ENCODE measurements at places on chromosomes 13 and 19.

DNA sequence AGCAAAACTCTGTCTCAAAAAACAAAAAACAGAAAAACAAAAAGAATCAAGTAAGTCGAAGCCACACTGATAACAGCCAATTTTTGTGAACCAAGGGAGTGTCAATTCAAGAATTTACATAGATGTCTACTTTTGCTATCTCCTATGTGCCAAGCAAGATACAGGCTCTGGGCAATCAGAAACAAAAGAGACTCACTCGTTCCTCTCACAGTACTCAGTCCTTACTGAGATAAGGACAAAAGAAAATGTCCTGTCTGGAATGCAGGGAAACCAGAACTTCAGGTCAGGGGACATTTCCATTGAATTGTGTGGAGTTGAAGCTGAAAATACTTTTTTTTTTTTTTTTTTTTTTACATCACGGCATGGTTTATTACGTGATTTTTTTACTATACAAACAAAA is 53.0 kb downstream of the NLRP12 start:
- H3K36me3 ChIP-seq: no peaks in the 10 kb centered on the region
- DNase-seq: no peak
- H3K27ac ChIP-seq: no peak overlapping the region
- no peak overlapping the region for H3K4me3 ChIP-seq

DNA sequence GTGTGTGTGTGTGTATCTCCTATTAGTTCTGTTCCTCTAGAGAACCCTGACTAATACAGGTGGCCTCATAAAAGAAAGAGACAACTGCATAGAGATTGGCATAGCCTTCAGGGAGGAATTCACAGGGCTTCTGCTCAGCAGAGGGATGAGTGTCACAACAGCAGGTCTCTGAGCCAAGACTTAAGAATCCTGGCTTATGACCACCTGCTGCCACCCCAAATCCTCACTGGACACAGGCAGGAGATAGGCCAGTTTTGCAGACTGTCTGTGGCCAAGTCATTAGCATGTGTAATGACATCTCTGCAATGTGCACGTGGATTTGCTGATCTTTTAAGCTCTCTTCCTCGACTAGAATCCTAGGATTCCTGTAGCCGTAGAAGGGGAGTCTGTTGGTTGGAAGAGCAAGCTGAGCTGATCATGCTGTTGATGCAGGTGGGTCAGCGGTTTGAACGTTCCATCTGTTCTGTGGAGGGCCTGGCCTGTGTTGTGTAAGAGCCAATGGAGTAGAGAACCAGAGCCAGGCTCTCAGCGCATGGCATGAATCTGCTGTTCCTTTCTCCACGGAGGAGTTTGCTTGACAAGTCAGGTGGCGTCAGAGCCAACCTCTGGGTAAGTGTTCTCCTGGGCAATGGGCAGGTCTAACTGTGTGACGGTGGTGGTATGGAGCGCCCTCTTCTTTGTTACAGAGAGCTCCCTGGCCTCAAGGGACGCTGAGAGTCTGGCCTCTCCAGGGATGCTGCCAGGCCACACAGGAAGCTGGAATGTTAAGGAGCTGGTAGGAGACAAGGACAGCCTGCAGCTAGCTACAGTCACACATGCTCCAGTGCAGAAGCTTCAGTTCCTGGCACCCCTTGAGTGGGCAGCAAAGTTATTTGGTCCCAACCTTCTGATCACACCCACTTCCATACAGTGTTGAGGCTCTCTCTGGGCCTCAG is 503.1 kb downstream of the FOXO1 start:
- H3K4me1 ChIP-seq: peaks cover 8% of the 10 kb centered on the region
- no peaks in the 10 kb centered on the region for H3K36me3 ChIP-seq
- no peak overlapping the region for H3K4me3 ChIP-seq
- no peak overlapping the region for H3K27ac ChIP-seq
- H3K27me3 ChIP-seq: no peaks in the 10 kb centered on the region
- no peak for DNase-seq

- no peak overlapping the region for H3K4me3 ChIP-seq
- H3K27me3 ChIP-seq: peaks cover 17% of the 10 kb centered on the region
- H3K4me1 ChIP-seq: no peaks in the 10 kb centered on the region
- H3K36me3 ChIP-seq: no peaks in the 10 kb centered on the region
- H3K27ac ChIP-seq: no peak overlapping the region
- no peak for DNase-seq
Observed at GRCh38 chr19:50181121-50181520, 18.0 kb upstream of the IZUMO2 start.

DNA sequence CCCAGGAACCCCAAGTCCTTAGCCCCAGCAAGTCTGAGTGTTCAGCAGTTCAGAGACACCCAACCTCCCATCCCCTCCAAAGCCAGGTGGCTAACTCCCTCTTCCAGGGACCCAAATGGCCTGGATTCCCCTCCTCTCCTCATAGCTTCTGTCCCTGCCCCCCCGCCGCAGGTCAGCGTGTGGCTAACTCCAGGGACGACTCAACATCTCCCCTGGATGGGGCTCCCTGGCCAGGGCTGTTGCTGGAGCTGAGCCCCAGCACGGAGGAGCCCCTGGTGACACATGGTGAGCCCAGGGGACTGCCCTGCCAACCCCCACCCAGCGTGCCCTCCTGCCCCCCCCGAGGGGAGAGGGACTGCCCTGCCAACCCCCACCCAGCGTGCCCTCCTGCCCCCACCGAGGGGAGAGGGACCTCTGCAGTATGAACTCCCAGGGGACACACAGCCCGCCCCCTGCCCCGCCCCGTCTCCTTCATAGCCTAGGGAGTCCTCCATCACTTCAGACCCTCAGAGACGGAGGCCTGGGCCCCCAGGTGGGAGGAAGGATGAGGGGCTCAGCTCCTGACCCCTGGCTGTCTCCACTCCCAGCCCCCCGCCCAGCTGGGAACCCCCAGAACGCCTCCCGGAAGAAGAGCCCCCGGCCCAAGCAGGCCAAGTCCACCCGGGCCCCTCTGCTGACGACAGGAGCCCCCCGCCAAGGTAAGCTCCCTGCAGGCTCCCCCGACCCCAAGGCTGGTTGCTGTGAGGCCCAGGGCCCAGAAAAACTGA is 1.7 kb downstream of the SSC5D start:
- no peaks in the 10 kb centered on the region for H3K36me3 ChIP-seq
- H3K4me3 ChIP-seq: no peak overlapping the region
- H3K27me3 ChIP-seq: peaks cover 12% of the 10 kb centered on the region

GRCh38 chr13:44362394-44363040 is 11.1 kb upstream of the SERP2 start:
- no peak overlapping the region for H3K27ac ChIP-seq
- H3K36me3 ChIP-seq: no peaks in the 10 kb centered on the region
- no peaks in the 10 kb centered on the region for H3K4me1 ChIP-seq
- H3K27me3 ChIP-seq: peaks cover 7% of the 10 kb centered on the region
- no peak for DNase-seq

DNA sequence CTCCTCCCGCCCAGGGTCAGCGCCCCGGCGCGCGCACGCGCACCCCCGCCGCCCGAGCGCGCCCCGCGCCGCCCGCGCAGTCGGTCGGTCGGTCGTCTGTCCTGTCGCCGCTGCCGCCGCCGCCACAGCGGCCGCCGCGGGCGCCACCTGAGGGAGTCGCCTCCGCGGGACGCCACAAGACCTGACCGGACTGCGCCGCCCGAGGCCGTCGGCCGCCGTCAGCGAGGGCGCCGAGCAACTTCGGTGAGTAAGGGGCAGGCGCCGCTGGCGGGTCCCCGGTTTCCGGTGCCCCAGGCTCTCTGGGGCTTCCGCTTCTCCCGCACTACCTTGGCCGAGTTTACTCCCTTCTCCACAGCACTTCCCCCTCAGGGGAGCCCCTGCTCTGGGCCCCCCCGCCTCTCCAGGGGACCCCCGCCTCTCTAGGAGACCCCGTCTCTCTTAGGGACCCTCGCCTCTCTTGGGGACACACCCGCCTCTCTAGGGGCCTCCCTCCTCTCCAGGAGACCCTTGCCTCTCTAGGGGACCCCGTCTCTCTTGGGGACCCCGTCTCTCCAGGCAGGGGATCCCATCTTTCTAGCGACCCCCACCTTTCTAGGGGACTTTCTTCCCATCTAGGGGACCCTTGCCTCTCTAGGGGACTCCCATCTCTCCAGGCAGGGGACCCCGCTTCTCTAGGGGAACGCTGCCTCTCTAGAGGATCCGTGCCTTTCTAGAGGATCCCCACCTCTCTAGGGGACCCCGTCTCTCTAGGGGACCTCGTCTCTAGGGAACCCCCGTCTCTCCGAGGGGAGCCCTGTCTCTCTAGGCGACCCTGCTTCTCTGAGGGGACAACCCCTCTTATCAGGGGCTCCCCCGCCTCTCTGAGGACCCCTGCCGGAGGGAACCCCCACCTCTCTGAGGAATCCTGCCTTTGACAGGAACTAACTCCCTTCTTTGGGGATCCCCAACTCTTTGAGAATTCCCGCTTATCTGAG is 19.3 kb upstream of the GATAD2A start:
- DNase-seq: peak; percentile 73
- H3K36me3 ChIP-seq: peaks cover 2% of the 10 kb centered on the region
- no peaks in the 10 kb centered on the region for H3K27me3 ChIP-seq
- peak overlapping the region; percentile 83 for H3K4me3 ChIP-seq
- peaks cover 43% of the 10 kb centered on the region for H3K4me1 ChIP-seq

GRCh38 chr13:111484959-111485358 is 164.5 kb downstream of the TEX29 start:
- H3K27me3 ChIP-seq: no peaks in the 10 kb centered on the region
- H3K36me3 ChIP-seq: no peaks in the 10 kb centered on the region
- no peak for DNase-seq
- H3K4me3 ChIP-seq: no peak overlapping the region
- H3K4me1 ChIP-seq: no peaks in the 10 kb centered on the region

GRCh38 chr13:47306991-47307390 is 410.1 kb upstream of the HTR2A start:
- no peaks in the 10 kb centered on the region for H3K4me1 ChIP-seq
- no peak overlapping the region for H3K27ac ChIP-seq
- DNase-seq: no peak
- no peaks in the 10 kb centered on the region for H3K27me3 ChIP-seq
- H3K4me3 ChIP-seq: no peak overlapping the region

DNA sequence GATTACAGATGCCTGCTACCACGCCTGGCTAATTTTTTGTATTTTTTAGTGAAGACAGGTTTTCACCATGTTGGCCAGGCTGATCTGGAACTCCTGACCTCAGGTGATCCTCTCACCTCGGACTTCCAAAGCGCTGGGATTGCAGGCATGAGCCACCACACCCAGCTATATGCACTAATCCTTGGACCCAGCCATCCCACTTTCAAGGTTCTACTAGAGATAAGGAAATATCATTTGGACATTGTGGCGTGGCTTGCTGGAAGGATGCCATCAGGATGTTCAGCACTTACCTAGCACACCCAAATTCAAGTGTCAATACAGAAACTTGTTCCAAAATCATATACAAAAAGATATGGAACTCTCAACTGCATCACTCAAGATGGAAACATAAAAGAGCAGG is 136.4 kb downstream of the ABCC4 start:
- no peak overlapping the region for H3K4me3 ChIP-seq
- no peak overlapping the region for H3K27ac ChIP-seq
- no peaks in the 10 kb centered on the region for H3K27me3 ChIP-seq
- H3K36me3 ChIP-seq: peaks cover 37% of the 10 kb centered on the region

DNA sequence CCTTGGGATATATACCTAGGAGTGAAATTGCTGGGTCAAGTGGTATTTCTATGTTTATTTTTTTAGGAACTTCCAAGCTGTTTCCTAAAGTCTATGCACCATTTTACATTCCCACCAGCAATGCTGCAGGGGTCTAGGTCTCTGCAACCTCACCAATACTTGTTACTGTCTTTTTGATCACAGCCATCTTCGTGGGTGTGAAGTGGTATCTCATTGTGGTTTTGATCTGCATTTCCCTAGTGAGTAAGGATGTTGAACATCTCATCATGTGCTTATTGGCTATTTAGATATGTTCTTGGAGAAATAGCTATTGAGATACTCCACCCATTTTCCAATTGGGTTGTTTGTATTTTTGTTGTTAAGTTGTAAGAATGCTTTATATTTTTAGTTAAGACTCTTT is 2.7 kb downstream of the OR10H2 start:
- peaks cover 22% of the 10 kb centered on the region for H3K27me3 ChIP-seq
- DNase-seq: no peak
- no peak overlapping the region for H3K27ac ChIP-seq

DNA sequence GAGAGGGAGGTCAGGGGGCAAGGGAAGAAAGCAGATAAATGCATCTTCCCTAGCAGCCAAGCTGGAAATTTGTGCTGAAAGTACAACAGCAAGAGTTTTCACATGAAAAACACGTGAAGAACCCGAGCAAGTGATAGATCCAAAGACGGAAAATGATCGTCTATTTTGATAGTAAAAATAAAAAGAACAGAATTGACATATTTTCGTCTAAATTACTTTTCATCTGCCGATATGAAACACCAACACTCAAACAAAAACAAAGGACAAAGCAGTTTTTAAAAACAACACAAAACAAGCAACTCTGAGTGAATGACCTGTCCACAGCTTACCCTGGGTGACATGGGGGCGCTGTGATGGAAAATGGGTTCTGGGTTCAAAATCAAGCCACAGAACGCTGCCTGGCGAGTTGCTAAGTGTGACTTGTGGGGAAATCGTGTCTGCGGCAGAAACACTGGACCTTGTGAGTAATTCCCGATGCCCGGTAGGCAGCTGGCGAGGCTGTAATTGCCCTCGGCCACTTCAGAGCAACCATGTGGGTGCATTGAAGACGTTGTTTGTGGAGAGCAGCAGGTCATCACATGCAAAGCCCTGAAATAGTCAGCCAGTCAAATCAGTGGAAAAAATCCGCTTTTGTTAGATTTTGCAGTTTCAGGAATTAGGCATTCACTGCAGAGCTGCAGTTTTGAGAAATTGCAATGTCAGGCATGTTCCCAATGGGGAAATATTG is 7.4 kb downstream of the SOX1 start:
- no peak overlapping the region for H3K4me3 ChIP-seq
- H3K4me1 ChIP-seq: peaks cover 8% of the 10 kb centered on the region
- peaks cover 59% of the 10 kb centered on the region for H3K27me3 ChIP-seq
- DNase-seq: no peak
- H3K27ac ChIP-seq: no peak overlapping the region

- peaks cover 31% of the 10 kb centered on the region for H3K36me3 ChIP-seq
- DNase-seq: peak; percentile 53
- H3K27me3 ChIP-seq: peaks cover 3% of the 10 kb centered on the region
- H3K4me3 ChIP-seq: peak overlapping the region; percentile 99
- peaks cover 19% of the 10 kb centered on the region for H3K4me1 ChIP-seq
Observed at GRCh38 chr19:13149628-13150186, 468 bp downstream of the STX10 start.

DNA sequence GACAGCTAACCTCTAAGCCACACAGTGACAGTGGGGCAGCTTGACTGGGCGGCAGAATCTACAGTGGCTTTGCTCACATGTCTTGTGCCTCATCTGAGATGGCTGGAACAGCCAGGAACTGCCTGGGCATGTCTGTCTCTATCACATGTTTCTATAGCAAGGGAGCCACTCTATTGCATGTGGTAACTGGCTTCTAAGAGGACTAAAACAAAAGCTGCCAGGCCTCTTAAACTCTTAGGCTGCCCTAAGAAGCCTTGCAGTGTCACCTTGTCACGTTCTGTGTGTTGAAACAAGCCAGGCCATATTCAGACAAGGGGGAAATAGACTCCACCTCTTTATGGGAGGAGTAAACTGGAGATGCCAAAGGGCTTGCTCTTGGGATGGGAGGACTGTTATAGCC is 122.9 kb upstream of the MAB21L1 start:
- no peak overlapping the region for H3K4me3 ChIP-seq
- no peaks in the 10 kb centered on the region for H3K27me3 ChIP-seq
- no peaks in the 10 kb centered on the region for H3K4me1 ChIP-seq

All from activated CD4-positive, alpha-beta memory T cell treated with anti-CD3 and anti-CD28 coated beads for 36 hours (primary cell).